Adipocyte (in vitro differentiated cells): ENCODE measurements at places on chromosomes 2 and 18.

DNA sequence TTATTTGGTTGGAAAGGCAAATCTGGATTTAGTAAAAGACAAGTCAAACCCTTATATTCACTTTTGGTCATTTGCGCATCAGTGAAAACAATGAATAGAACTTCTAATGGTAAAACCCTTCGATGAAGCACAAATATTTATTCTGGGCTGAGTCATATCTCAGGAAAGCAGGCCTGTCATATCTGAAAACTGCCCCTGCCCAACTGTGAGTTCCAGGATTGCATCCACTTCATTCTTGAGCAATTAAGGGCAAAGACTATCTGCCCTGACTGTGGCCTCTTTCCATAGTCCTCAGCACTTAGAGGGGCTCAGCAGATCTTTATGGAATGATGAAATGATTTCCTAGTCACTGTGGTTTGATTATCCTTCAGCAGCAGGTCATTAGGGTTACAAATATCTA lies 795.2 kb upstream of the ID2 start:
- peak; percentile 38 for DNase-seq

DNA sequence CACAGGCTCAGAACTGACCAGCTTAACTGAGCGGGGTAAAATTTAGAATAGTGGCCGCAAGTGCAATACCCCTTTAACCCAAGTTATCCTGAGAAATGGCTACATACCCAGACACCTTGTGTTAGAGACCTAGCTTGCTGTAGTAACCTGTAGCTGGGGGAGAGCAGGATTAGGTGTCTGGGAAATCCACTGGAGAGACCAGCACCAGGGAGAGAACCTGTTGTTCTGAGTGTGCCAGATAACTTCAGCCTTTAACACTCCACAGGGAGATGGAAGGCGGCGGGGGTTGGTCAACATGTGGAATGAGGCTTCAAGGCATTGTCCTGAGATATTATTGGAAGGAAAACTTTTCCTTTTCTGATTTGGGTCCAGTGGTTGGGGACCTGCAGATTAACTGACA lies 356.0 kb downstream of the PTPRM start:
- DNase-seq = no peak

GRCh38 chr2:142307616-142308115 lies 176.8 kb upstream of the LRP1B start:
- DNase-seq = no peak

GRCh38 chr18:59718464-59719157 lies 21.4 kb upstream of the CCBE1 start:
- DNase-seq = no peak

- no peak for DNase-seq
Measured at GRCh38 chr2:203936535-203936934, at the start of gene ICOS. TSS of gene ICOS (plus strand) at chr2:203936763. CDS start at chr2:203936815, 52 bp downstream.

GRCh38 chr2:150007815-150008430 lies 420.3 kb upstream of the MMADHC start:
- DNase-seq = no peak

DNA sequence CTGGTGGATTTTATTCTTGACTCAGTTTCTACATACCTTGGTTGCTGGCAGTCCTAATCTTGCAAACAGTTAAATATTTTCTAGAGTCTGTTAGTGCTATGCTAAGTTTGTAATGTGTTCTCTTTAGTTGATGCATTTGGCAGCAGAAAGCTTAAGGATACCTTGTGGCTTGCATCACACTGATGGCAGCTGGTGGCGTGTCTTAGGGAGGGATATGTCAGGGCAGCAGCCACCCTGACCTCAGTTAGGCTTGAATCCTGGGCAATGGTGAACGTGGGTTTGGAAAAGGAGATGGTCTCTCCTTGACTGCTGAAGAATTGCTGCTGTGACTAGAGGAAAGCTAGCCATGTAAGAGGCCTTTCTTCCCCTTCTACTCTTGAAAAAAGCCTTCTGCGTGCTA lies 4.2 kb downstream of the IAH1 start:
- DNase-seq = no peak

DNA sequence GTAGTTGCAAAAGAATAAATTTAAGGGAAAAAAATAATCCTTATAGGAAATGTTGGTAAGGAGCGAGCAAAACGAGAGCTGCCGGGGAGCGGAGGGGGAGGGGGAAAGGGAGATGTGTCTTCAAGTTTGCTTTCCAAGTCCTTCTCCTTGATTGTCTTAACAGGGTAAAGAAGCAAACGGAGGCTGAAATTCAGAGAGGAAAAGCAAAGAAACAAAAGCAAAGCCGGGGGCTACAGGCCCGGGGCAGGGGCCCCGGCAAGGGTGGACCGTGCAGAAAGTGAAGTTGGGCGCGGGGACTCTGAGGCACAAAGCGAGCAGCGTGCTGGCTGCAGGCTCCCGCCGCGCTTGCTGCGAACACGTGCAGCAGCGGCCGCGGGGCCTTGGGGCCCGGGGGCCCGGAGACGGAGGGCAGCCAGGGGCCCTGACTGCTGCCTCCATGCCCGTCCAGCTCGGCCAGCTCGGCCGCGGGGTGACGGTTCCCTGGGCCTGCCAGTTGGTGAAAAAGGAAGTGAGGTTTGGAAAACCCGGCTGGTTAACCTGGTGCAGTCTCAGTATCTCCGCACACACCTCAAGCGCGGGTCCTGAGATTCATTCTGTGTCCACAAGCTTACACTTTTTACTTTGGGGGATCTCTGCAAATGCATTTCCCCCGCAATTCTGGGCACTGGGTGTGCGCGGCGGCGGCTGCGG lies 4.1 kb downstream of the BCL11A start:
- DNase-seq = peak; percentile 63

- DNase-seq = no peak
Measured at GRCh38 chr18:3246635-3247239, 864 bp upstream of the MYL12A start.
